Left hindlimb (tissue), 1 donor: ENCODE measurements at places on chromosomes 13 and 19.

- DNase-seq: peak; percentile 32
Observed at GRCh38 chr19:27746691-27747380, 1466.1 kb downstream of the UQCRFS1 start.

DNA sequence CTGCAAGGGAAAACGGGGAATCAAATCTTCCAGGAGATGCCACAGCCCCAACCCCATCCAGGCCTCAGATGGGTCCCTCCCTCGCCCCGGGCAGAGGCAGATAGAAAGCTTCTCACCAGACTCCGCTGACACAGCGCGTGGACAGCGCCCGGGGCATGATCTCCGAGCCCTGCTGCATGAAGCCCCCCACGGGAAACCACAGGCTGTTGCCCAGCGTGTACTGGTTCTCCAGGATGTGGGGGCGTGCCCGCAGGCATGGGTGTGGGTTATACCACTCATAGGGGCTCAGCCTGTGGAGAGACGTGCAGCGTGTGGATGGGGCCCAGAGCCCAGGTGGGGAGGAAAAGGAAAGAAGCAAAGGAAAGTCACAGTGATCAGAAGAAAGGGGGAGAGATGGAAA, 27.2 kb upstream of the ATP1A3 start:
- no peak for DNase-seq

GRCh38 chr19:13038306-13039210, 43.3 kb downstream of the NFIX start:
- DNase-seq: no peak

GRCh38 chr13:110341445-110342244, 34.6 kb downstream of the COL4A2 start:
- DNase-seq: peak; percentile 19

- no peak for DNase-seq
Observed at GRCh38 chr19:18020212-18021085, 12.5 kb downstream of the ARRDC2 start.

GRCh38 chr13:98479496-98480003, 97.4 kb downstream of the STK24 start:
- no peak for DNase-seq

DNA sequence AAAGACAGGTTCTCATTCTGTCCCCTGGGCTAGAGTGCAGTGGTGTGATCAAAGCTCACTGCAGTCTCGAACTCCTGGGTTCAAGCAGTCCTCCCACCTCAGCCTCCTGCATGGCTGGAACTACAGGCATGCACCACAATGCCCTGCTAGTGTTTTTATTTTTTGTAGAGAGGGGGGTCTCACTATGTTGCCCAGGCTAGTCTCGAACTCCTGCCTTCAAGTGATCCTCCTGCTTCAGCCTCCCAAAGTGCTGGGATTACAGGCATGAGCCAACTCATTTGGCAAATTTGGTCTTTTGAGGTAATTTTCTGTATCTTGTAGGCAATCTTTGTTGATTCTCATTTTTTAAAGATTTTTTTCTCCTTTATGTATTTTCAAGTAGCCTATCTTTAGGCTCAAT, 205.7 kb downstream of the ZIC5 start:
- no peak for DNase-seq

DNA sequence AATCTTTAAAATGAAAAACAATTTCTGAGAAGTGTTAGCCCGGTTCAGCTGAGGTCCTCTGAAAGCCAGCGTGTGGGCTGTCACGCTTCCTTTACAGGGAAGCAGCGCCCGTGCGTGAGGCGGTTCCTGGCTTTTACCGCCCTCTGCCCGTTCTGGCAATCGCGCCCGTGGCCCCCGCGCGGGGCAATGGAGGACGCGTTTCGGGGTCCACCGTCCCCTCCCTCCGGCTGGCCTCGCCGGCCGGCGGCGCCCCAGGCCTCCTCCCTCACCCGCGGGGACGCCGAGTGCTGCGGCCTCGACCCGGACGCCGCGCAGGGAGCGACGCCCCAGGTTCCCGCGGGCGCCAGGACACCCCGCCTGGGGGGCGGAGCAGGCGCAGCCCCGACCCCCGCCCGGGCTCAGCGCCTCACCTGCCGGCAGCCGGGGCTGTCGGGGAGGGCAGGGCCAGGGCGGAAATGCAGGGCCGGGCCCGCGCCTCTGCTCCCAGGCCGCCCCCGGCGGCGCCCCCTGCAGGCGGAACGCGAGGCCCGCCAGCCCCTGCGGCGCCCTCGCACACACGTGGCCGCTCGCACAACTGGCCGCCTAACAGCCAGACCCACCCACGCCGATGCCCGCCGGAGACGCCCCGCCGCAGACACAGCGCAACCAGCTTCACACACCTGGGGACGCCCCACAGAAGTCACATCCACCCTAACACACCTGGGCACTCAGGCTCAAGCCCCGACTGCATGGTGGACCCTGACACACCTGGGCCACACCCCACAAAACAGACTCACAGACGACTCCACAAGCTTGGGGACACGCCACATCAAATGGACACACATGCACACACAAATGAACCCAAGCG, at the start of gene GGACT:
Gene GGACT, minus strand, starts transcription at position 459 of the 847 bp plus-strand sequence. CDS start 56,198 bp downstream, outside the sequence.
- DNase-seq: peak; percentile 77

- no peak for DNase-seq
Observed at GRCh38 chr19:9130965-9131364, 4.2 kb upstream of the OR7G3 start.

DNA sequence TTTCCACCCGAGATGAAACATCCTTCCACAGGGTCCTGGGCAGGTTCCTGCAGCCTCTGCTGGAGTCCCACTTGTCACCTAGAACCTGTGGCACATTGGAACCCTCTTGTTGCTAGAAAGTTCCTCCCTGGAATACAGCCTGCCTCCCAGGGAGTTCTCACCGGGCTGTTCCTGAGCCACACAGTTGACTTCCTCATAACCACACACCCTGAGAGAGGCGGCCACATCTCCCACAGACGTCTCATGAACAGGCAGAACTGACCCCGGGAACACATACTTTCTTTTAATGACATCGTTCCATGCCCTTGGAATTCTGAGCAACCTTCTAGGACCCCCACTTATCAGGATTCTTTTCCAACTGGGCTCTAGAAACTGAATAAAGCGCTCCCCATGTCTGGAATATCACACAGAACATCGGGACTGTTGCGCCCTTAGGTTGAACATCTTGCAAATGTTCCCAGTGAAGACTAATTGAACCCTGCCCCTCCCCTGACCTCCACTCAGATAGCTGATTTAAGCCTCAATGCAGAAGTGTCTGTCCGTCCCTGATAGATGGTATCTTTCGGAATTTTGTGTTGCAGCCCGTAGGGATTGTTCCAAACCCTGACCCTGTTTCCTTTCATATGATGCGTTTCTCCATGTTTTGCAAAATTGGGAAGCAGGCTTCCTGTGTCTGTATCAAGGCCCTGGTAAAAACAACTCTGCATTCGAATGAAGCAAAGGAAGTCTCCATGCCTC, 91.1 kb downstream of the RAB20 start:
- DNase-seq: no peak

DNA sequence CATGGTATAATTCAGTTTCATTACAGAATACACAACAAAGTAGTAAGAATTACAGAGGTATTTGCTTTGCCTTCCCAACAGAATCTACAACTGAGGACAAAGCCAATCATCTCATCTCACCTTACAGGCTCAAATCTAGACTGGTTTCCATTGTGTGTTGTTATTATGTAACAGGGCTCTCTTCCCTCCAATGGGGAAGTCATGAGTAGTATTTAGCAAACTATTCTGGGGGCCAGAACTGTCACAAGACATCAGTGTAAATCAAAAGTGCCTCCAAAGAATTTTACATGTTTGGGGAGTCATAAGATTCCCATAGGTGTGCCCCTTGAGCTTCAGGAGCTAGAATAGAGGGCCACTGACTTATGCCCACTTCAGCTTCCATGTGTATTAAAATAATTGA, 187.0 kb upstream of the EDNRB start:
- no peak for DNase-seq

- DNase-seq: no peak
Observed at GRCh38 chr19:10290876-10291553, 1.3 kb downstream of the ICAM5 start.

DNA sequence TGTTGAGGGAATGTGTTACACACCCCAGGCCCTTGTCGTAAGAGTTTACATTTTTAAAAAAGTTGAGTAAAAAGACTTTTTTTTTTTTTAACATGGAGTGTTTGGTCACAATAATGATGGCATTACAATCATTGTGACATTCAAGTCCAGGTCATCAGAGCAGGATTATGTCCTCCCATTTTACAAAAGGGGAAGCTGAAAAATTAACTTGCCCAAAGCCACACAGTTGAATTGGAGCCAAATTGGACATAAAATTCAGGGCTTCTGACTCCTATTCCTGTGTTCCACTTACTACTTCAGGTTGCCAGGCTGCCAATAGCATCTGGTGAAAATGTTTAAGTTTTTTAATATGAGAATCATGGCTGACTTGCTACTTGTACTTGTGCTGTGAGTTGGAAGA, 49.3 kb downstream of the DLEU7 start:
- DNase-seq: no peak

DNA sequence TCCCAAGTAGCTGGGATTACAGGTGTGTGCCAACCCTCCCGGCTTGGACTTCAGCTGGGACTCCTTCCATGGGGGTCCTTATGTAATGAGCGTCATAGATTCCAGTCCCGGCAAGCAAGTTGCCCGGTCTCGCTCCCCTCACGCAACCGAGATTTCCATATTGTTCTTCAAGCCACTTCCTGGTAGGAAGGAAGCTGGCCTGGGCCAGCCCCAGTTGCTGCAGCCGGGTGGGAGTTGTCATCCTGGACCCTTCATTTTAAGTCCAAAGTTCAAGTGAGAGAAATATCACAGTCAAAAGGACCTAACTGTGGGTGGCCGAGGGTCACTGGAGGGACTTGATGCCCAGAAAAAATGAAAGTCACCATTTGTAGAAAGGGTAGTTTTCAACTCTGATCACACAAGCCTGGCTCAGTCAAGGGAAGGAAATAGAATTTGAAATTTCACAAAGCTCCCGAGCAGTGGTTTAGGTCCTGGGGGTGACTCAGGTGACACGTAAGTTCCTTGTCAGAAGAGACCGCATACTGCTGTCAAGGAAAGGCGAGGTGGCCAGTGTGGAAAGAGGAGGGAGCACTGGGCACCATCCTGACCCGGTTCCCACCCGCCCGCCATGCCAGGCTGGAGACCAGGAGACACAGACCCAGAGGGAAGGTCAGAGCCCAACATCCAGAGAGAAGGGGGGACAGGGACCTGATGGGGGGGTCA, 5.3 kb downstream of the FGF21 start:
- DNase-seq: no peak

DNA sequence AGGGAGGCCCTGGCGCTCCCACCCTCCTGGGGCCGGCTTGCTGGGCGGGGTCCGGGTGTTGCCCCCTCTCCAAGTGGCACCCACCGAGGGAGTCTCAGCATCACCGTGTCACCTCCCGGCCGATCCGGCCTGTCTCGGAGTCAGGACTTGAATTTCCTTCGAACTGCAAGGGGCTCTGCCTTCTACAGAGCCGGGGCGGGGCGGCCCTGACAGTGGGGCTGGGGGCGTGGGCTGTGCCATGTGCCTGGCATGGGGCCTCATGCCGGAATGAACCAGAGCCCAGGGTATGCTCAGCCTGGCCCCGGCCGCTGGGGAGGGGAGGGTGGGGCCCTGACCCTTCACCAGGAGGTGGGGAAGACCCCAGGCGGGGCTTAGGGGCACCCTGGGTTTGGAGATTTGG, 47.0 kb upstream of the TCF3 start:
- DNase-seq: no peak

DNA sequence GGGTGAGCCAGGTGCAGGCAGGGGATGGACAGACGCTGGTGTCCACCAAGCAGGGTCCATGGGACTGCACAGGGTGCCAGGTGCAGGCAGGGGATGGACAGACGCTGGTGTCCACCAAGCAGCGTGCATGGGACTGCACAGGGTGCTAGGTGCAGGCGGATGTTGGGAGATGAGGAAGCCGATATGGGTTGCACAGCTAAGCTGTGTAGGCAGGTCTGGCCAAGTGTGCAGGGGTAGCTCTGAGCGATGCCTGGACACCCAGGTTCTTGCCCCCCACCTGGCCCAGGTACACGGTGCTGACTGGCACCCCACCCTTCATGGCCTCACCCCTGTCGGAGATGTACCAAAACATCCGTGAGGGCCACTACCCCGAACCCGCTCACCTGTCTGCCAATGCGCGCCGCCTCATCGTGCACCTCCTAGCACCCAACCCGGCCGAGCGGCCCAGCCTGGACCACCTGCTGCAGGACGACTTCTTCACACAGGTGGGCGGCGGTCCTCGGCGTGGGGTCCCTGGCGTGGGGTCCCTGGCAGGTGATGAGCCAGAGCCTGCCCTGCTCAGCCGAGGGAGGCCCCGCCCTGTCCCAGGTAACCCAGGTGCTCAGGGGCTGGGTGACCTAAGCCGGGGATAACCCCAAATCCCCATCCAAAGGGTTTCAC, 3.9 kb downstream of the PLK5 start:
- DNase-seq: no peak

- no peak for DNase-seq
Observed at GRCh38 chr19:16764793-16765433, 45.3 kb downstream of the NWD1 start.

DNA sequence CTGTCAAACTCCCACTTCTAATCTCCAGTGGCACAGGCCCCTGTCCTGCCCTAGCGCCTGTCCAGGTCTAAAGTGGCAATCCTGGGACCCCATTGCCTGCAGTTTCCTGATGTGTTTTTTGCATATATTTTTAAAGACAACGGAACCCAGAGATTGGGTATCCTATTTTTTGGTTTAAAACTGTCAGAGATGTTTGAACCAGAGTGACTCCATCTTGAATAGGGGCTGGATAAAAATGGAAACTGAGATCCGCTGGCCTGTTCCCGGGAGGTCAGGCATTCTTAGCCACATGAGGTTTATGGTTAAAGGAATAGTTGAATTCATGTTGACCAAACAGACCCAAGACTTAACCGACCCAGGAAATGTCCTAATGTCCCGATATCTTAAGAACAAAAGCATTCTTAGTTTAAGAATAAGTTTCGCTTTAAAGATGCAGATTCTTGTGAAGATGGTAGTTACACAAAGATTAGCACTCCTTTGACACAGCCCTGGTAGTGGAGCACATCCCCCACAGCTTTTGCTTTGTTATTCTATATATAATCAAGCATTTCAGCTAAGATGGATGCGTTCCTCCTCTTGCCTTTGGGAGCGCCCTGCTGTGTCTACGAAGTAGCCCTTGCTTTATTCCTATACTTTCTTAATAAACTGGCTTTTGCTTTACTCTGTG, 332.1 kb downstream of the UQCRFS1 start:
- no peak for DNase-seq

DNA sequence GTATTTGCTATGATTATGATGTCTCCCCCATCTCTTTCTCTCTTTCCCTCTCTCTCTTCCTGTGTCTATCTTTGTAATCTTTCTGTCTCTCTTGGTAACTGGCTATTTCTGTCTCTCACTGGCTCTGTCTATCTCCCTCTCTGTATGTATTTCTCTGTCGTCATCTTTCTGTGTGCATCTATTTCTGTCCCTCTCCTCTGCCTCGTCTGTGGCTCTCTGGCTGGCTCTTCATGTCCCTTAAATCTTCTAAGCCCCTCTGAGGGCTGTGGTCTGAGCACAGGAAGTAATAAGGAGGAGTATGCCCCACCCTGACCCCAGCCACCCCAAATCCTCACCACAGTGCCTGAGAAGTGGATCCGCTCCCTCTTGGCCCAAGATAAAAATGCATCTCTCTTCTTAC, 104.4 kb downstream of the DNAJC15 start:
- DNase-seq: peak; percentile 64
